ENCODE measurements at places on chromosomes 3 and 15. TPM values are rescaled to one million over a fixed set of nuclear protein-coding genes. Genes with fewer than 3 reads are reported as not detected.

DNA sequence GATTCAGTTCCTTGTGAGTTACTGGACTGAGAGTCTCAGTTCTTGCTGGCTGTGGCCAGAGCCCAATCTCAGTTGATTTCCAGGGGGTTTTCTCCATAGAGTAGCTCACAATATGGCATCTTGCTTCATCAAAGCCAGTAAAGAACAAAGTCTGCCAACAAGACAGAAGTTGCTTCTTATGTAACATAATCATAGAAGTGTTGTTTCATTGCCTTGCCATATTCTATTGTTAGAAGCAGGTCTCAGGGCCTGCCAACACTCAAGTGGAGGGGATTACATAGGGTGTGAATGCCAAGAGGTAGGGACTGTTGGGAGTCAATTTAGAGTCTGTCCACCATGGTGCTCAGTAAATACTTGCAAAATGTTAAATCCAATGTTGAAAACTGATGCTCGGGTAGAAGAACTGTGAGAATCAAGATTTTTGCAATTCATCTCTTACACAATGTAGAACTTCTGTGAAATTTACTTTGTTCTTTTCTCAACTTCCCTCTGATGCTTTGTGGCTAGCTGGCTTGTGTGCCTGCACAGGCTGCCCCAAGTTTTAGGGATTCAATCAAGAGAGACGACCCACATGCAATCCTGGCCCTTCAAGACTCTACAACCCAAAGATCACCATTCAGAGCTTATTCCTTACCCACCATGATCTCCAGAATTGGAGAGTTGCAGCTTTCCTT lies 13.3 kb upstream of the PXYLP1 start:
- peaks cover 10% of the 10 kb centered on the region for H3K27me3 ChIP-seq
- no peak overlapping the region for H3K4me3 ChIP-seq
- DNase-seq = no peak

Gene WNT5A
- total RNA-seq = not detected

DNA sequence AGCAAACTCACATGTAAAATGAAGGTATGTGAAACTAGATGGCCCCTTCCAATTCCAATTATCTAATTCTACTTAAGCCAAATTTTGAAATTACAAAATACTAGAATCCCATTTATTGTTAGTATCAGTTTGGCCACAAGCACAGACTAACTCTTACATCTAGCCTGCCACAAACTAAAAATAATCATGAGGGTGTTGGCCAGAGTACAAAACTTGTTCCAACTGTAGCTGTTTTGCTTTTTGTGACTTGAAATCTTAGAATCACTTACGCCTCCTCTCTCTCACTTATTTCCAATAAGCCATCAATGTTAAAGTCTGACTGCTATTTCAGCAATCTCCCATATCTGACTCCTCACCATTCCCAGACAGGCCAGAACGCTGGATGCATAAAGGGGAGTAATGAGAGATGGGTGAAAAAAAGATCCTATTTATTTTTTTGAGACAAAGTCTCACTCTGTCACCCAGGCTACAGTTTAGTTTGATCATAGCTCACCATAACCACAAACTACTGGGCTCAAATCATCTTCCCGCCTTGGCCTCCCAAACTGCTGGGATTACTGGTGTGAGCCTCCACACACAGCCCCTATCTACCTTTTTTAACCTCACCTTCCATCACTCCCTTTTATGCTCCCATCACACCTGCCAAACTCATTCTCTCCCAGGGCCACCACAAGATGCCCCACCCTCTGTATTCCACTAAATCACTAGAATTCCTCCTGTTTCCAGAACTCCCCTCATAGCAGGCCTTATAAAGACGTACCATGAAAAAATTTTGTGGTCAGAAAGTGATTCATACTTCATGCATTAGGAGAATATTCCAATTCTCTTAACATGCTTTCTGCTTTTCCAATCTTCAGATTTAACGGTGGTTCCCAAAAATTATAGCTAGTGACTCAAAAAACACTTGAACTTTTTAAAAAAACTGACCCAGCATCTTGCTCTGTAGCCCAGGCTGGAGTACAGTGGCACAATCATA lies 36.5 kb downstream of the ATOSA start:
- no peak overlapping the region for H3K27ac ChIP-seq
- H3K36me3 ChIP-seq = peaks cover 7% of the 10 kb centered on the region
- DNase-seq = no peak
- H3K4me1 ChIP-seq = peaks cover 17% of the 10 kb centered on the region
- no peak overlapping the region for H3K4me3 ChIP-seq

GRCh38 chr15:38217191-38217595 lies 35.4 kb upstream of the SPRED1 start:
- peaks cover 17% of the 10 kb centered on the region for H3K27me3 ChIP-seq
- H3K27ac ChIP-seq = no peak overlapping the region
- no peaks in the 10 kb centered on the region for H3K36me3 ChIP-seq

DNA sequence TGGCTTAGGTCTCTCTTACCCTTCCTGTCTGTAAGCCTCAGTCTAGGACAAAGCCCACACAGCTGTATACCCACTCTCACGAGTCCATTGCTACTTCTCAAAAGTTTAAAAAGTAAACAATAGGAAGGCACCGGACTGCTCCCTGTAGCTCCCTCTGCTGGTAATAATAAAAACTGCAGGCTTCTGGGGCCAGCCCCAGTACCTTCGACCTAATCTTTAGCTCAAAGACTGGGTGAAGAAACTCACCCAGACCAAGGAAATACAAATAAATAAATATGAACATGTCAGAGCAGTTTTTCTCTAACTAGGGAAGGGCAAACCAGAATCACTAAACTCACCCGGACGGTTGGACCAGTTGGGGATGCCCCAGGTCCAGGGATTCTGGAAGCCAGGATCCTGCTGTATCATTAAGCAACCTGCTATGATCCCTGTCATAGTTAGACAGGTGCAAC lies 5.0 kb downstream of the FAM219B start:
- peak; percentile 76 for DNase-seq
- no peaks in the 10 kb centered on the region for H3K27me3 ChIP-seq
- peaks cover 61% of the 10 kb centered on the region for H3K36me3 ChIP-seq
- no peak overlapping the region for H3K4me3 ChIP-seq

DNA sequence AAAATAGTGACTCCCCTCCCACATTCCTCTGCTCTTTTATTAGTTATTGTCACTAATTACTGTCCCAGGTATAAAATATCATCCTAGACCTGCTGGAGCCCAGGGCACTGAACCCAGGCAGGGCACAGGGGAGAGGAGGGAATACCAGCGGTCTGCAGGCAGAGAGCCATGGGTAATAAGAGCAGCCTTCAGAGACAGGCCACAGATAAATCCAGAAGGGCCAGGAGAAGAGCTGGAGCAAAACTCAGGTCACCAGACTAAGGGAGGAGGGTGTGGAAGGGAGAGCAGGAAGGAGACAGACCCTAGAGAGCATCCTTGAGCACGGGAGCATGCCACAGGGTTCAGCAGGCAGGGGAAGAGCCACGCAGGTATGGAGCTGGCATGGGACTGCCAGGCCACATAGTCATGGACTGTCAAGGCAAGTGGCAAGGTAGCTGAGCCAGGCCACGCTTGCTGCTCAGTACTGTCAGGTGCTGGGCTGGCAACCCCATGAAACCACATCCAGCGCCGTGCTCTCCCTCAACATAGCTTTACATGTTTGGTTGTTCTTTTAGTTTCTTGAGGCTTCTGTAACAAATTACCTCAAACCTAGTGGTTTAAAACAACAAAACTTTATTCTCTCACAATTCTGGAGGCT lies 15.6 kb upstream of the CAPN3 start:
- H3K27me3 ChIP-seq = no peaks in the 10 kb centered on the region
- H3K4me1 ChIP-seq = peaks cover 8% of the 10 kb centered on the region
- H3K36me3 ChIP-seq = peaks cover 3% of the 10 kb centered on the region
- no peak for DNase-seq
- H3K27ac ChIP-seq = peak overlapping the region; percentile 44

DNA sequence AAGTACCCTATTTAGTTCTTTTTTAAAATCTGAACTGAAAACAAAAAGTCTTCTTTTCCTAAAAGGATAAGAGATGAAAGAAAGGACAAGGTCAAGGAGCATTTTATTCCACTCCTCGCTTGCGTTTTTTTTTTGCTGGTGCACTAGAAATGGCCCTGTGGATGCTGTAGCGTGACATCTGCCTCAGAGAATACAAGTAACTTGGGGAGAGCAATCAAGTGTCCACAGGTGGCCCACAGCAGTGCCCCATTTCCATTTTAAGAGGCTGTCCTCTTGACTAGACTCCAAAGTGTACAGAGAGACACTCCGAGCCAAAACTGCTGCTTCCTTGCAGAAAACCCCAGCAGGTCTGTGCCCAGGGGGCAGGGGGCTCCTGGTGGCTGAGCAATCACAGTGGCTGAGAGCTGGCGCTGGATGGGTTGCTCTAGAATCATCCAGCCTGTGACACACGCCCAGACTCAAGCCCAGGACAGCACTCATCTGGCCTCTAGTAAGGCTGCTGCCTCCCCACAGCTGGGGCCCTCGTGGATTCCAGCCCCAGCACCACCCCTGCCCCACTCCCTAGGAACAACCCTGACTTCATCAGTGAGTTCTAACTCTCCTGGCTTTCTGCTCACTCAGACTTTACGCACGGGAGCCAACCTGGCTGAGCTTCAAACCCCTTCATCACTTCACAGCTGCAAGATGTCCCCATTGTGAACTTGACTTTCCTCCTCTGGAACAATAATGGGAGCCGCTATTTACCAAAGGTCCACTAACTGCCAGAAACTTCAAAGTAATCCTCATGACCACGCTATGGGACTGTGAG lies 71.1 kb upstream of the SPATA12 start:
- H3K4me3 ChIP-seq = no peak overlapping the region
- no peak for DNase-seq
- H3K27me3 ChIP-seq = peaks cover 20% of the 10 kb centered on the region
- H3K36me3 ChIP-seq = no peaks in the 10 kb centered on the region
- H3K27ac ChIP-seq = no peak overlapping the region
- H3K4me1 ChIP-seq = peaks cover 35% of the 10 kb centered on the region

Gene SPG21
- 53.8 TPM for total RNA-seq

DNA sequence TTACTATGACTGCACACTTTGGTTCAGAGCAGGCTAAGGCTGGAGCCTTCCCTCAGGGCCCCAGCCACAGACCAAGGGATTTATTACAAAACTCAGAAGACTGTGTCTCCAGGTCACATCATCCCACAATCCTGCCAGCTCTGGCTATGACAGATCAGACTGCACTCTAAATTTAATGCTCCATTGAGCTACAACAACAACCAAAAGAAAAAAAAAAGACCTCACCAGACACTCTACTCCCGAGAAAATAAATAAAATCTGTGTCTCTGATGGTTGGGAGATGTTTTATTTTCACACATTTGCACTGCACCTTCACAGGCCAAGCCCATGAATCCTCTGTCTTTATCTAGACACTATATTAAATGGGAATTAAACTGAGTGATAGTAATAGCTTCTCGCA lies 50.8 kb upstream of the CTNNB1 start:
- H3K27me3 ChIP-seq = peaks cover 4% of the 10 kb centered on the region
- H3K4me1 ChIP-seq = no peaks in the 10 kb centered on the region
- H3K4me3 ChIP-seq = no peak overlapping the region
- H3K36me3 ChIP-seq = no peaks in the 10 kb centered on the region
- H3K27ac ChIP-seq = no peak overlapping the region

GRCh38 chr3:124972457-124972856 lies 37.9 kb upstream of the MUC13 start:
- H3K27ac ChIP-seq = no peak overlapping the region
- H3K27me3 ChIP-seq = no peaks in the 10 kb centered on the region
- no peak for DNase-seq
- H3K4me1 ChIP-seq = peaks cover 32% of the 10 kb centered on the region

DNA sequence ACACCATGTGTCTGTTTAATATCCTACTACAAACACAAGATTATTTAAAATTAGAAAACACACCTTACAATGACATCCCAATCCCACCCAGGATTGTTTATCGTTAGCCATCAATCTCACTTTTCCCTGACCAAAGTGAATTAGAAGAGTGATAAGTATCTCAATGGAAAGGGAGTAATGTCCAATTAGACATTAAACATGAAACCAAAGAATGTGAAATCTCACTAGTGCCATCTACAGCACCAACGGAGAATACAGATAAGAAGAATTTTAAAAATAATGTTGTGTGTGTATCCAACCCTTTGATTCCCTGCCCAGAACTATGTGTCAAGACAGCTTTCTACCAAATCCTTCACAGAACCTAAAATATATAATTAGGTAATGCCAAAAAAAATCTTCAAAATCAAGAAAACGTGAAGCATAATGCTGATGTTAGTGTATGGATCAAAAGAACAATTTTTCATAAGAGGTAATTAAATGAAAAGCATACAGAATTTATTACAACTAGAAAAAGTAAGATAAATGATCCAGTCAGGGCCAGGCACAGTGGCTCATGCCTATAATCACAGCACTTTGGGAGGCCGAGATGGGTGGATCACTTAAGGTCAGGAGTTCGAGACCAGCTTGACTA lies 64.2 kb downstream of the SCAPER start:
- no peaks in the 10 kb centered on the region for H3K4me1 ChIP-seq
- no peak for DNase-seq

GRCh38 chr3:3178498-3179328 lies 778 bp downstream of the CRBN start:
- peak overlapping the region; percentile 85 for H3K4me3 ChIP-seq
- H3K27ac ChIP-seq = peak overlapping the region; percentile 83
- H3K36me3 ChIP-seq = peaks cover 31% of the 10 kb centered on the region
- no peak for DNase-seq

GRCh38 chr3:17936736-17937480 lies 194.5 kb upstream of the TBC1D5 start:
- no peak overlapping the region for H3K27ac ChIP-seq
- H3K4me1 ChIP-seq = no peaks in the 10 kb centered on the region
- no peak for DNase-seq
- peaks cover 17% of the 10 kb centered on the region for H3K27me3 ChIP-seq
- no peak overlapping the region for H3K4me3 ChIP-seq
- H3K36me3 ChIP-seq = no peaks in the 10 kb centered on the region

- peaks cover 15% of the 10 kb centered on the region for H3K27me3 ChIP-seq
- H3K4me3 ChIP-seq = no peak overlapping the region
- peaks cover 12% of the 10 kb centered on the region for H3K4me1 ChIP-seq
These were observed 31.5 kb upstream of the FAM107A start for GRCh38 chr3:58608648-58609047.
